ENCODE measurements at places on chromosomes 5 and 9.

GRCh38 chr5:151345187-151345807, 2.1 kb downstream of the SLC36A2 start:
- DNase-seq: no peak

GRCh38 chr5:81202655-81203054, 30.5 kb upstream of the CKMT2 start:
- no peak for DNase-seq

DNA sequence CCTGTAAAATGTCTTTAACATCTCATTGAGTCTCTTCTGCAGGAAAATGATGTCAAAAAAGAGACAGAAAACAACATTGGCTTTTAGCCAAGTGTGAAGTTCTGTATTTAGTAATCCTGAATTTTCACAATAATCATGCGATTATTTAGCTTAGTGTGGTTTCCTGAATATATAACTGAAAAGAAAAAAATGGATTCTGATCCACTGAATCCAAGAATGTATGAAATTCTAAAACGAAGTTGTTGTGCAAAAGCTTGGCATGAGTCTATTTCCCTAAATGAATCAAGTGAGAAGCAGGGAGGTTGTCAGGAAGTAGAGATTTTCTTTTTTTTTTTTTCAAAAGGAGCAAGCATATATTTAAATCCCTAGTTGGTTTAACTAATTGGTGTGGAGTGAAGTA, 145.9 kb upstream of the CDH6 start:
- DNase-seq: peak; percentile 75

- DNase-seq: no peak
Measured at GRCh38 chr5:39700523-39700922, 275.7 kb upstream of the DAB2 start.

GRCh38 chr9:133584559-133585476, 24.4 kb downstream of the FAM163B start:
- DNase-seq: peak; percentile 82
